HT1080 (cell line): ENCODE measurements at places on chromosomes 1 and 21. TPM values are rescaled to one million over a fixed set of nuclear protein-coding genes. Genes with fewer than 3 reads are reported as not detected.
A peak's percentile ranks its signal among the peaks of the same experiment; 100 is the strongest.

DNA sequence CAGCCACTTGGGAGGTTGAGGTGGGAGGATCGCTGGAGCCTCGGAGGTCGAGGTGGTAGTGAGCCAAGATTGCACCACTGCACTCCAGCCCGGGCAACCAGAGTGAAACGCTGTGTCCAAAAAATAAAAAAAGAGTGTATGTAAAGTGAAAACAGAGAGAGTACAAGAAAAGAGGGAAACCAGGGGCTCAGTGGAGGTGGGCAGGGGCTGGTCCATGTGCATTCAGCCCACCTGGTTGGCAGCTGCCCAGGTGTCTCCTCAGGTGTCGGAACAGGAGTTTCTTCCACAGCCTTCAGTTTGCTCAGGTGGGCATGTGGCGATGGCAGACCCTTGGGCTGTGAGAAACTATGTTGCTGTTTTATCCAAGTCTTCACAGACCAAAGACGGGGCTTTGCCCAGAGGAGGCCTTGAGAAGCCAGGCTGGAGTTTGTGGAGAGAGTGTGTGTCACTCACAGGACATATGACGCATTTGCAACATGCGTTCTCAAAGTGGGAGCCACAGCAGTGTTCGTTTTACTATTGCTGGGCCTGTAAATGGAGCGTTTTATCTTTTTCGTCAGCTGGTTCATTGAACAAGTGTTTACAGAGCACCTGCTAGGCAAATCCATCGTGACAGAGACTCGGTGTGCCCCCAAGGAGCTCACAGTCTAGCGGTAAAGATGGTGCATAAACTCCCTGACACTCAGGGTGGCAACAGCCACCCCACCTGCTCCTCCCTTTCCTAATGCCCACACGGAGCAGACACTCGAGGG, 22.4 kb upstream of the SAMD11 start:
- DNase-seq: no peak

The GPATCH2 gene
- total RNA-seq: 8.1 and 8.6 TPM in 2 replicates

- DNase-seq: peak; percentile 62
Observed at GRCh38 chr1:218480137-218480536, 135.0 kb downstream of the TGFB2 start.

DNA sequence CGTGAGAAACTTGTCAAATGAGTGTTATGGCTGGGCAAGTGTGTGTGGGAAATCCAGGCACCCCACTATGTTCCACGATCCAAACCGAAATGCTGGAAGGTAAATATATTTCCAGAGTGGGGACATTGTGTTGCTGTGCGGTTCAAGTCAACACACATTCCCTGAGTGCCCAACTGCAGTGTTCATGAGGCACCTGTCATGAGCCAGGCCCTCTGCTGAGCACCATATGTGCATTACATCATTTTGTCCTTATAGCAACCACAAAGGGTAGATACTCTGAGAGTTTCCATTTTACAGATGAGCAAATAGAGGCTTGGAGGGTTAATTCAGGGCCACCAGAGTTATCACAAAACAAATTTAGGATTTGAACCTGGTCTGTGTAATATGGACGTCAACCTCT, 59.9 kb upstream of the SOD1 start:
- no peak for DNase-seq

The CLEC20A gene
- not detected in 2 replicates for total RNA-seq

DNA sequence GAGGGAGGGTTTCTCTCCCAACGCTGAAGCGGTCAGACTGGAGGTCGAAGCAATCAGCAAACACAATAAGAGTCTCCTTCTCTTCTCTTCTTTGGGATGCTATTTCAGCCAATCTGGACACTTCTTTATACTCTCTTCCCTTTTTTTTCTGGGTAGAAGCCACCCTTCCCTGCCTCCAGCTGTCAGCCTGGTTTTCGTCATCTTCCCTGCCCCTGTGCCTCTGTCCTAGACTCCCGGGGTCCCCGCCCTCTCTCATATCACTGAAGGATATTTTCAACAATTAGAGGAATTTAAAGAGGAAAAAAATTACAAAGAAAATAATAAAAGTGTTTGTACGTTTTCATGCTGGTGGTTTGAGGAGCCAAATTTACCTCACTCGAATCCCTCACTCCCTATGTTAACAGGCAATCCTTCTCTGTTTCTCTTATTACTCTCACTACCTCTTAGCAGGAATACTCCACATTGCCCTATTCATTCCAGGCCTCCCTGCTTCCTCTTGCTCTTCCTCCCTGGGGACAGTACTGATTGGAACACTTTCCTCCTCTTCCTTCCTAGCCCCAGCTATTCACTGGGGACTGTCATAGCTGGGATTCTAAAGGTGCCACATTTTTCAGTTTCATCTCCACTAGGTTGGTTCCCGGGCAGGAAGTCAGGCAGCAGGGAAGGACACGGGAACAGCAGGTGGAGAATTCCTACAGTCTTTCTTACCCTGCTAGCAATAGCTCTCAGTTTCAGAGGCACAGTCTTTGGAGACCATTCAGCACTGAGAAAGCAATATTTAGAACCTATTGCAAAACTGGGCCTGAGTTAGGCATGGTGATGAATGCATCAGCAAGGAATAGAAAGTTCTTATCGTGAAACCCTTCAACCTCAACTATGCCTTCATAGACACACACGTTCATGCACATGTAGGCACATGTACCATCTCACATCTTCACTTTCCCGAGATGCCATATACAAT, 288.0 kb downstream of the PBX1 start:
- DNase-seq: no peak

GRCh38 chr1:12177999-12178441, 11.2 kb downstream of the TNFRSF1B start:
- DNase-seq: peak; percentile 71

- DNase-seq: no peak
Observed at GRCh38 chr21:23026878-23027277, 2028.7 kb downstream of the NCAM2 start.

The ETNK2 gene
- 8.3 and 9.7 TPM in 2 replicates for total RNA-seq

GRCh38 chr1:53061859-53062707, at the start of gene PODN:
Gene PODN, plus strand, starts transcription at chr1:53062213. Its CDS starts 7,643 bp downstream, at chr1:53069856.
- no peak for DNase-seq

DNA sequence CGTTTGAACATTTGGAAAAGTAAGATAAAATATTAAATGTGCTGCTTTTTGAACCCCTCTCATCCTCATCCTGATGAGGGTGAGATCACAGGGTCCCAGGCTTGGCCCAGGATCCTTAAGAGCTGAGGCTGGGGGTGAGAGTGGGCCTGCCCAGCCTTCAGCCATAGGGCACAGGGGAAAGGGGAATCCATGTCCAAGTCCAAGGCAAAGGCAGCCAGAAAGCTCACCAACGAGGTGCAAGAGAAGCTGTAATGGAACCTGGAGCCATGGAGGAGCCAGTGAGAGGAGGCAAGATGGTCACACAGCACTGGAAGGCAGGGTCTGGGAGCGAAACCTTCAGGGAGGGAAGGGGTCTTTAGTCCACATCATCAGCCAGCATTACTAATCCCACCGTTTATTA, 191.9 kb downstream of the RRAGC start:
- no peak for DNase-seq

The SEMA4A gene
- total RNA-seq: not detected in 2 replicates

- DNase-seq: peak; percentile 69
Observed at GRCh38 chr1:181038399-181038873, 4.7 kb downstream of the MR1 start.

The CHRM3 gene
- total RNA-seq: 3.2 and 3.3 TPM in 2 replicates

DNA sequence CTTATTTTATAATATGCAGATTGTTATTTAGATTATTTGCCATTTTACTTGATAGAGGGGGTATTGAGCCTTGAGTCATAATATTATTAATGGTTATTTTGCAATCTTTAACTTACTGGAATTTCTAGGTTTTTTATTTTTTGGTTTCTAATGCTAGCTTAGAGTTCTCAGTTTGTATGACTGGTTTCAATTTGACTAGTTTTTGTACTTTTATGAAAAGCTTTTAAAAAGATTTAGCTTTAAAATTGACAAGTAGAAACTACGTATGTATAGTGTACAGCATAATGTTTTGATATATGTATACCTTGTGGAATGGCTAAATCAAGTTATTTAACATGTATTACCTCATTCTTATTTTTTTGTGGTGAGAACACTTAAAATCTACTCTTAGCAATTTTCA, 41.5 kb downstream of the CEP350 start:
- DNase-seq: no peak

- DNase-seq: no peak
Observed at GRCh38 chr21:41746744-41747006, 20.2 kb downstream of the RIPK4 start.

The TLCD4 gene
- total RNA-seq: 1.5 and 2.0 TPM in 2 replicates

DNA sequence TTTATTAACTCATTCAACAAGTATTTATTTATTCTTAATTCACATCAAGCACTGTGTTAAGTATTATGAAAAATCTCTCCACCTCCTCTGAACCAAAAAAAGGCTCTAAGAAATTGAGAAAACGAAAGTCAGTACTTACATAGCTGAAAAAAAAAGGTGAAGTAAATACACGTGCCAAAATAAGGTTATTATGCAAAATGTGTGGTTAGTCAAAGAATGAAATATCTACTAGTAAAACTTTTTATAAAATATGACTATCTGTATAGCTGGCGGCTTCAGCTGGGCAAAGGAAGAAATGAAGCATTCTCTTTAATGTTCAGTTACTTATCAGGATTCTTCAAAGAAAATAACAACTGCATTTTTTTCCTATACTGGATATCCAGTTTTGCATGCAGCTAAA, 35.5 kb upstream of the ASPM start:
- DNase-seq: no peak

The CFAP45 gene
- total RNA-seq: 3.9 and 4.2 TPM in 2 replicates

DNA sequence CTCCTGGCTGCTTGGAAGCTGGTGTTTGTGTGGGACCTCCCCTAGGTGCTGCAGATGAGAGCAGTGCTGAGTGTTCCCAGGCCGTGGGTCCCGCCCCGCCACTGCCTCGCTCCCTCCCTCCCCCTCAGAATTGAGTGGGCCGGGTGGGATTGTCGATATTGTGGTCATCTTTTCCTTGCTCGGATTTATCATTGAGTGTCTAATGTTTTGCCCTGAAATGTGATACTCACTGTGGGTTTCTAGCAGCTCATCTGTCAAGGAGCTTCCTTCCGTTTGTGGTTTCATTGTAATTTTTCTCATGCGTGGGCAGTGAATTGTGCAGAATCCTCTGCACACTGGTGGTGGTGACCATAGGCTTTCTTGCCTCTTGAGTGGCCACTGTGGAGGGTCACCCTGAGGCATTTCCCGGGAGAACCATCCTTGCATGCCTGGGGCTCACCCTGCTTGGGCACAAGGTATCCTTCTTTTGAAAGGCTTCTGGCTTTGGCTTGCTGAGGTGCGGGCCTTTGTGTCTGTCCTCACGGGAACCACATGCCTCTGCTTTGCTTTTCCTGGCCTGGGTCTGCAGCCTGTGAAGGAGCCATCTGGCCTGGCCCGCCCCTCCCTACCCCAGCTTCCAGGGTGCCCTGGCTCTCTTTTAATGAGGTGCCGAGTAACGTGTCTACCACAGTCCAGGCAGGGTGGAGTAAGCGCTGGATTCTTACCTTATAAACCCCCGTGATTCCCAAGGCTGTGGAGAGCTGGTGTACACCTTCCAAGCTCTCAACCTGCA, 25.6 kb downstream of the SLX9 start:
- peak; percentile 31 for DNase-seq

GRCh38 chr1:174998569-174999215, 1.1 kb upstream of the CACYBP start:
- DNase-seq: peak; percentile 64

The TMEM240 gene
- total RNA-seq: 3.1 TPM in 1 of 2 replicates, not detected in the other
